EH (cell line): ENCODE measurements at places on chromosomes 12 and 14.

GRCh38 chr12:71938728-71939385 lies at the start of gene TPH2:
TPH2 (plus strand) TSS chr12:71938845; CDS start chr12:71938987, 142 bp downstream.
- peak; percentile 66 for DNase-seq

DNA sequence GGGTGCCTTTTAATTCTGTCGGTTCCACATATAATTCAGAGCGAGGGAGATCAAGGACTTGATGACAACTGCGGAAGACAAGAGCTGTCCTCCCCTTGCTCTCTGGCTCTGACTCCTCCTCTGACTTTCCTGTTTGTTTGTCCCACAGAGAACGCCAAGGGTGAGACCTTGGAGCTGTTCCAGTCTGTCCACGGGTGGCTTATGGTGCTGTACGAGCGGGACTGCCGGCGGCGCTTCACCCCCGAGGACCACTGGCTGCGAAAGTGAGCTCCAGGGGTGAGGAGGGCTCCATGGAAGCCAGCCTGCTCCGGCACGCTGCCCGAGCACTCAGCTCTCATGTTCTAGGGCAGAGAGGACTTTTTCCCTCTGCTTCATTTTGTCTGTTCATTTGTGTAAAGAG lies 32.8 kb downstream of the UBE3B start:
- DNase-seq: no peak

GRCh38 chr12:124389138-124389724 lies 94.3 kb downstream of the RFLNA start:
- DNase-seq: peak; percentile 89

GRCh38 chr14:81337073-81337472 lies 63.1 kb downstream of the STON2 start:
- DNase-seq: no peak

GRCh38 chr12:28540324-28540714 lies 350.1 kb downstream of the CCDC91 start:
- peak; percentile 11 for DNase-seq

DNA sequence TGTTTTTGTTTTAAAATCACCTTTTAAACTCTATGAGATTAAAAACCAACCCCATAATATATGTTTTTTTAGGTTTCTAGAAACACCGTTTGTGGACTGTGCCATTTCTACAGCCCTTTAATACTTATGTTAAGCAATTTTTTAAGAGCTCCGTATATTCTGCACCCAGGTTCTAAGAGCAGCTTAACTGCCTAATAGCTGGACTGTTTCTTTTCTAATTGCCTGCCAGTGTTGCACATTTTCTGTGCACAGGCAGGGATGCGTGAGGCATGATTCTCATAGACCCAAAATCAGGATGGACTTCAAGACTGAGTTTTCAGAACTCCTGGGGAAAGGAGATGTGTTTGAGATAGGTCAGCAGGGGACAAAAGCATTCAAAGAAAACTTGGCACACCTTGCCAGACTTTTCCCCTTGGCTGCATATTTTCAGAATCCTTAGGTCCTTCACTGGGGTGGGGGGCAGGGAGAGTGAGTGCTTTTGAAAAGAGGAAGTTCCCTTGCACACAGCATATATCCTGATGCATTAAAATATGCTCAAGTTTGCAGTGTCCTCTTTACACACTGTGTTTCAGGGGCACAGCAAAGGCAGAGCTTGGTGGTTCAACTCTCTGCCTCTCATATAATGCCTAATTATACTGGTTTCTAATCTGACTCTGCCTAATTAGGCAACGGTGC lies 27.9 kb downstream of the TMEM30B start:
- DNase-seq: no peak

DNA sequence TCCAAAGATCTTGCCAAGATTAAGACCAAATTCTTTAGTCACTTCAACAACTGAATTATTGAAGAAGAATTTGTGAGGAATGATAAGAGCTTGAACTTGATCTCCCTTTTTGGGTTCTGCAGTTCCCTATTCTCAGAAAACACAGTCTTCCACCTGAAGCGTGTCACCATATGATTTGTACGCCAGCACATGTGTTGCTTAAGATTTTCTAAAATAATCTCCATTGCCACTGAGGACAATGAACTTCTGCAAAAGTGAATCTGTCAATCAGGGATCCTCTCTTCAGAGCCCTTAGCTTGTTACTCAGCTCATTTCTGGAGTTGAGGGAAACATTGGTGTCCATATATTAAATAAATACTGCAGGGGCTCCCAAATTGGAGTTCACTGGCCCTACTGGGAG lies 4.2 kb upstream of the SPIC start:
- DNase-seq: no peak

DNA sequence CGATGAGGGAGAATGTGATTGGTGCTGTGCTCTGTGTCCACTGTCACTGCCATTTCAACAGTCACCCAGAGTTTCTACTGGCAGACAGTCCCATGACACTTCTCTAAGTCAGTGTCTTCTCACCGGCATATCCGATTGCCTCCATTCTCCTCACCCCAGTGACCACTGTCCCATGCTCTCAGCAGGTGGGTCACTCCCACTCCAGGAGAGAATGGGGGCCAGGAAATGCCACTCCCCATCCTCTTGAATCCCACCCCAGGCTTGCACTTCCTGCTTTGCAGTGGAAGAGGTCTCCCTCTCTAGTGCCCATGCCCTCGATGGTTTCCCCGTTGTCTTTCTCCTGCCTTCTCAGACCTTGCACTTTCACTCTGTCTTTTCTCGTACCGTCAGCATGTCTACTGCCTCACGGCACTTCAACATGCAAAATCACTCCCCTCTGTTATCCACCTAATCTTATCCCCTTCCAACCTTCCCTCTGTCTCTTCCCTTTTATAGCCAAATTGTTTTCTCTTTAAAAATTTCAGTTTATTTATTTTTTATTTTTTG lies 2.2 kb upstream of the EP400 start:
- DNase-seq: no peak

DNA sequence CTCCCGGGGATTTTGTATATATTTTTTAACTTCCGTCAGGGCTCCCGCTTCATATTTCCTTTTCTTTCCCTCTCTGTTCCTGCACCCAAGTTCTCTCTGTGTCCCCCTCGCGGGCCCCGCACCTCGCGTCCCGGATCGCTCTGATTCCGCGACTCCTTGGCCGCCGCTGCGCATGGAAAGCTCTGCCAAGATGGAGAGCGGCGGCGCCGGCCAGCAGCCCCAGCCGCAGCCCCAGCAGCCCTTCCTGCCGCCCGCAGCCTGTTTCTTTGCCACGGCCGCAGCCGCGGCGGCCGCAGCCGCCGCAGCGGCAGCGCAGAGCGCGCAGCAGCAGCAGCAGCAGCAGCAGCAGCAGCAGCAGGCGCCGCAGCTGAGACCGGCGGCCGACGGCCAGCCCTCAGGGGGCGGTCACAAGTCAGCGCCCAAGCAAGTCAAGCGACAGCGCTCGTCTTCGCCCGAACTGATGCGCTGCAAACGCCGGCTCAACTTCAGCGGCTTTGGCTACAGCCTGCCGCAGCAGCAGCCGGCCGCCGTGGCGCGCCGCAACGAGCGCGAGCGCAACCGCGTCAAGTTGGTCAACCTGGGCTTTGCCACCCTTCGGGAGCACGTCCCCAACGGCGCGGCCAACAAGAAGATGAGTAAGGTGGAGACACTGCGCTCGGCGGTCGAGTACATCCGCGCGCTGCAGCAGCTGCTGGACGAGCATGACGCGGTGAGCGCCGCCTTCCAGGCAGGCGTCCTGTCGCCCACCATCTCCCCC lies 777 bp downstream of the ASCL1 start:
- peak; percentile 49 for DNase-seq

GRCh38 chr12:102824218-102824835 lies 92.7 kb downstream of the PAH start:
- peak; percentile 53 for DNase-seq

DNA sequence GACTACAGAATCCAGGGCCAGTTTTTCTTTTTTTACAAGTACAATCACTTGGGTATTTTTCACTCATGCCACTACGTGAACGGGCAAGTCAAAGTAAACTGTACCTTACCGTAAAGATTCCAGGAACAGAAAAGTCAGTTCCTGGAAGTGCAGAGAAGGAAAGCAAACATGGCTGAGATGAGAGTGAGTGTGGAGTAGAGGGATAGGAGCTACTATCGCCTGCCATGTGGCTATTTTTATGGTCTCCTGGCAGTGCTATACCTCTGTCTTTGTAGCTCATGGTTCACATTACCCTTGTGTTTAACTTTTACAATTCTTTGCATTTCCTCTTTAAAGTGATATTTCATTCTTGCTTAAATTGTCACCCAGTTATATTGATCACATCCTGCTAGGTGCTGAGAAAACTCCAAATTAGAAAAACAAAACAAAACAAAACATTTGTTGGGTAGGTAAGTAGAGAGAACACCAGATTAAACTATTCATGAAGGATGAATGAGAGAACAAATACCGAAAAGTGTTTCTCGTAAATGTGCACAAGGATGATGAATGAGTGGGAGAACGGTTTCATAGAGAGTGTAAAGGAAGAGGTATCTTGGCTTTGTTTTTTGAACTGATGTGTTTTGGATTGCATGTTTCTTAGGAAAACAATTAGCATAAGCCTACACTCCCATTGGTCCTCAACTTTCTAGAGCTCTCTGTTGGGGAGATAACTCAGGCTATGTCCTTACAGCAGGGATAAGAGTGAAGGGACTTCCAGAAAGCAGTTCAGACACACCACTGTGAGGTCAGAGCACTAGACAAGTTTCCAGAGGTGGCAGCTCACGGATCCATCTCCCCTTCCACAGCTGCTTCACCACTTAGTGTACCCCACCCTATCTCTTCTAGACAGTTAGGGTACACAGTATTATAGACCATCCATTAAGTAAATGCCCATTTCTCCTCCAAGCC lies 163.7 kb downstream of the IPO8 start:
- no peak for DNase-seq

GRCh38 chr12:71472441-71472911 lies 32.9 kb downstream of the LGR5 start:
- peak; percentile 25 for DNase-seq

DNA sequence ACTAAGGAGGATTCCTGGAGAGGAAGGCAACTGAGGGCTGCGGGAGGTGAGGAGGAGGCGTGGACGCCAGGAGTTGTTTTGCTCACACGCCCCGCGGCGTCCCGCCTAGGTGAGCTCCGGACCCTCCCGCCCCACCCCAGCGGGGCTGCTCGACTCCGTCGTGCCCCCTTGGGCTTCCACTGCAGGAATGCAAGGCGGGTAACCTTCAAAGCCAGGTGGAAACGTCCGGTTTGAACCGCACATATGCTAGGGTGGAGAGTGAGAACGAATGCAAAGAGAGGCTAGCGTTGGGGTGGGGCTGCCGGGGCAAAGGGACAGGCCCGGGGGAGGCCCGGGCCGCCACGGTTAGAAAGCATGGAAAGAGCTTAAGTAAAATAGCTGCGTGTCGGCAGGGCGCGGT lies 5.4 kb upstream of the DPPA3 start:
- DNase-seq: no peak

- DNase-seq: no peak
Measured at GRCh38 chr12:541676-542324, 82.1 kb downstream of the B4GALNT3 start.

GRCh38 chr12:2895051-2895451 lies 4.4 kb downstream of the TULP3 start:
- peak; percentile 81 for DNase-seq

- DNase-seq: no peak
Measured at GRCh38 chr12:123151457-123152454, 866 bp upstream of the PITPNM2 start.

DNA sequence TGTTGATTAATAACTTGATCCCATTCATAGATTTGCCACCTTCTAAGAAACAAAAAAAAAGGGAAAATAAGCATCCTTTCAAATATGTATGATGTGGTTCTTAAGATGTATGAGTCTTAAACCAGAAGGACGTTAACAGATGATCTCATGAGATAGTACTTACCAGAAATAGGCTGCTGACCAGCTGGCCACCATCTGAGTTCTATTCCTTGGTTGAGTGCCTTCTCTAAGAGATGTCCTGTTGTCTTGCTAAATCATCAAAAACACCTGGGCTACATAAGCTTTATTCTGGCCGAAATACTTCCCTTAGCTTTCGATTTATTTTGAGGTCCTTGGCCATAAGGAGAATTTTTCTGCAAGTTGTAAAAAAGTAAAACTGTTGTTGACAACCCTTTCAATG lies 55.6 kb downstream of the GPR65 start:
- no peak for DNase-seq

DNA sequence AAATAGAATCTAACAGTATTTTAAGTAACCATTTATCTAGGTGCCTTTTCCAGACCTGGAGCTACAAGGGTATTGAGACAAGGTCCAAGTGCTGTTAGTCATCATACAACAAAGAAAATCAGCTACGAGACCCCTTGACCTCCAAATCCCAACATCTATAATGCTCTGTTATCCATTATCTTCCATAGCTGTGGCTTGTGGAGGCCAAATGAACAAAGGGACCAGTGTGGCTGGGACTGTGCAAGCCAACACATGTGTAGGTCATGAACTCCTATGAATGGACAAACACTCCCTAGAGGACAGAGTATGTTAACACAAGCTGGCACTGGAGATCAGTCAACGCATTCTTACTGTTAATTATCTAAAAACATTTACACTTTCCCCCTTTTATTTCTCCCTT lies 374.5 kb downstream of the EMP1 start:
- no peak for DNase-seq

DNA sequence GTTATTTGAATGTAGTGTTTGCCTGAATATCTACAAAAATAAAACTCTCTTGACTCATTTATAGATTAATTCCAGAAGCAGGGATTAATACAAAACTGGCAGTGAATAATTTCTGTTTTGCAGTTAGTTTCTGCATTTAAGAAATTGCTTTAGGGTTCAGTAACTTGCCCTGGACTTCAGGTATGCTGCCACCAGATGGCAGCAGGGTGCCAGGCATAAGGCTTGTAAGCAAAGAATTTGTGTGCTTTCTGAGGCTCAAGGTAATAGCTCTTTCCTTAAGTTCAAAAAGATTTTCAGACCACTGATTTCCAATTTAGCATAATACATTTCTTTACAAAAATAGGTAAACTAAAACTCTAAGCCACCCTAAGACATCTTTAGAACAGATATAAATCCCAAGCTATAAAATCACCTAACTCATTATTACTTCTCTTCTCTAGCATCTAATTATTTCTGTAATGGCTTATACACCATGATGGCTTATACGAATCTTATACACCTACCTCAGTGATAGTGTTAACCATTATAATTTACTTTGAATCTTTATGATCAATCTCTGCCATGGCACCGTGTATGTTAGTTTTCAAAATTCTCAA lies 398.3 kb downstream of the APAF1 start:
- DNase-seq: peak; percentile 55

DNA sequence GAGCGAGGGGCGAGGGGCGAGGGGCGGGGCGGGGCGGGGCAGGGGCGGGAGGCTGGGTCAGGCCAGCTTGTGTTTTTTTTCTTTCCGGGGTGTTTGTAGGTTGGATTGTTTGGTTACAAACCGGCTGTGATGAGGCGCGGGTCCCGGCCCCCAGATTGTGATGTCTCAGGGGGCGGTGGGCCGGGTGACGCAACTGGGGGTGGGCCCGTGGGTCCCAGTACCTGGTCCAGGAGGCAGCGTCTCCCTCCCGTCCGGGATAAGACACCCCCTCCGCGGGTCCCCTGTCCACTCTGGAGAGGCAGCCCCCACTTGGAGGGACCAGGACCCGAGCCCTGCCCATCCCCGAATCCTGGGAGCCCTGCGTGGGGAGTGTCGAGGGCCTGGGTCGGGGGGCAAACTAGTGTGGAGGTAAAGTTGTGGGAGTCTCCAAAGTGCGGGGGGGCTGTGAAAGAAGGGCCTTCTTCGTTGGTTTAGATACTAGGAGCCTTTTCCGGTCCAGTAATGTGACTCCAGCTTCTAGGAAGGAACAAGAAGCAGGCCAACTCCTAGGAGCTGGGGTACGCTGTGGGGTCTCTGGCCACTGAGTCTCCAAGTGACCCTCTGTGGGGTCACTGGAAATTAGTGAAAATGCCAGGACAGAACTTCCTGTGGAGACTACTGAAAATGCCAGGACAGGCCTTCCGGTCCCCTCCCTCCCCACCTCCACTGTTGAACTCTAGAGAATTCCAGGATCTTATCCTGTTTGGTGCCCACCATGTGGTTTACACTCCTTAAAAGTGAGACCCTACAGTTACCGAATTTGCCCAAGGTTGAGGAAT lies 579 bp upstream of the CLMN start:
- no peak for DNase-seq
